A172 (cell line): ENCODE measurements at places on chromosomes 7 and 10.

DNA sequence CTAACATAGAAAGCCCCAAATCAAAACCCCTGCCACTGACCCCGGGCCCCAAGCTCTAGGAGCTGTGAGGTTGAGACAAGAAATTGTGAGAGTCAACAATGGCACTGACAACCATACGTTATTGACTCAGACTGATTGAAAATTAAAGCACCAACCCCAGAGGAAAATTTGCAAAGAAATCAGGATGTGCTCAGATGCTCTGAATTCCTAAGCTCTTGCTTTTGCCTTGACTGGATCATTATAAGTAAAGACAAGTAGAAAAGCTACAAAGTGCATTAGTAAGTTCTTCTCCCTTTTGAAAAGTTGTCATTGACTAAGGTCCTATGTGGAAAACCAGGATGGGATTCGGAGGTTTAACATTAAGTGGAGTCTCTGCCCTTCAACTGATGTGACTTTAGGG lies 130.2 kb downstream of the SAMD9 start:
- DNase-seq, result no peak

DNA sequence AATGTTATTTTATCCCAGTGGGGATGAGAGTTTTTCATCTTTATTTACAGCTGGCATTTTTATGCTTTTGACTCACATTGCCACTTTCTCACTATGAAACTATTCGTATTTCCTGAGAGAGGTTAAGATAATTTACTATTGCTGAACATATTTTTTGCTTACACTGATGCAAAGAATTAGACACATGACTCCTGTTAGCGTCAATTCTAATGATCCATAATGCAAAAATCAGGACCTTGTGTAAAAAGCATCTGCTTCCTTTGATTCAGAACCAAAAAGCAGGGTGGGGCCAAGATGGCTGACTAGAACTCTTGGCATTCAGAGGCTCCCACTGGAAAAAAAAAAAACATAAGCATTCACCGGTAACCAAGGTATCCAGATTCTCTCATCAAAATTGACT lies 464.8 kb downstream of the SEMA3D start:
- peak; percentile 10 for DNase-seq

DNA sequence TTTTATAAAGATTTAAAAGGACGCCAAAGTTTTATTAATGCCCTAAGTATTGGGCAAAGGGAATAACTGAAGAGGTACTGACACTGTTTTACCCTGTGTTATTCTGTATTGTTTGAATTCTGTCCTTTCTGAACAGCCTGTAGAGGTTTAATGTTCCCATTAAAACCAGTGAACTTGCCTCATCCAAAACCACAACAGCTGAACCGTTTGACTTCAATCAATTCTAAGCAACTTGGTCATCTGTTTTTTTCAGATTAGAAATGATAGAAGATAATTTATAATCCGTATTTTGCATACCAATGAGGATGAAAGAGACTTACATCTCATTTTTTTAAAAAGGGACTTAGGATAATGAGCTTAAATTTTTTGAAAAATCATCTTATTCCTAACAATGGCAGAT lies 40.4 kb downstream of the HACD1 start:
- no peak for DNase-seq

GRCh38 chr7:11612737-11613136 lies 219.3 kb downstream of the THSD7A start:
- DNase-seq, result no peak

DNA sequence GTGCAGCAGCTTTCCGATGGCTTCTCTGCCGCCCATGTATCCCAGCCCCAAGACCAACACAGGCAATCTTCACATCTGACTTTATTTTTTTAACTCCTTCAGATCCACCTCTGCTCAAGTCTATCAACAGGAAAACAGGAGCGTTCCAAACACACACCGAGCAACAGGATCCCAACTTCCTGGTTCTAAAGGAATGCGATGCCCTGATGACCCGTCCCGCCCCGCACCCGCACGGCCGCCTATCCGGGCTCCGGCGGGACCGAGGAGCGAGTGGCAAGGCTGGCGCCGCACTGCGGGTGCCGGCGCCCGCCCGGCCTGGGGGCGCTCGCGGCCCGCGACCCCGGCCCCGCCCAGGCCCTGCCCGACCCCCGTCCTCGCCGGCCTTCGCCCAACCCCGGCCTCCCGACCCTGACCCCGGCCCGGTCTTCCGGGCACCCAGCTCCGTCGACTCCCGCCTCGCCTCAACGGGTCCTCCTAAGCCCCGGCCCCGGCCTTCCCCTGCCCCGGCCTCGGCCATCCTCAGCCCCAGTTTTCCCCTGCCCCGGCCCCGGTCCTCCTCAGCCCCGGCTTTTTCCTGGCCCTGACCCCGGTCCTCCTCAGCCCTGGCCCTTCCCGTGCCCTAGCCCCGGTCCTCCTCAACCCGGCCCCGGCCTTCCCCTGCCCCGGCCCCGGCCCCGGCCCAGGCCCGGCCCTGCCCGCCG lies 730 bp downstream of the LARP4B start:
- peak; percentile 46 for DNase-seq

GRCh38 chr7:96654630-96655188 lies 54.9 kb downstream of the SEM1 start:
- DNase-seq, result peak; percentile 27

DNA sequence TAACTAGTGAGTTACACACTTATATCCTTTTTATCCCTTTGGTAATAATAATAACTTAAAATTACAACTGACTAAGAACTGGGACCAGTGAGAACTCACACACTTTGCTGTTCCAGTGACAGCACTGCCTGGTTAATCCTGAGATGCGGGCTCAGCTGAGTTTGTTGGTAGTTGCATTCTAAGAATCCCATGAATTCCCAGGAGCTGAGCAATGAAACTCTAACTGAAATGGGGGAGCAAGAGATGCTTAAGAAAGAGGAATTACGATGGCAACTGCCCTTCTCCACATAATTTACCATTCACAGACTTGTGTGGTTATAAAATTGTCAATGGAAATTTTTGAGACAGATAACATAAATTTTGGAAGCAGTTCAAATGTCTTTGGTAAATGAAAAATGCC lies 659.4 kb downstream of the MAGI2 start:
- DNase-seq, result no peak

- no peak for DNase-seq
These were observed 25.0 kb upstream of the ITGB8 start for GRCh38 chr7:20305726-20306125.

GRCh38 chr10:79399223-79399831 lies 46.1 kb downstream of the ZCCHC24 start:
- DNase-seq, result peak; percentile 96

DNA sequence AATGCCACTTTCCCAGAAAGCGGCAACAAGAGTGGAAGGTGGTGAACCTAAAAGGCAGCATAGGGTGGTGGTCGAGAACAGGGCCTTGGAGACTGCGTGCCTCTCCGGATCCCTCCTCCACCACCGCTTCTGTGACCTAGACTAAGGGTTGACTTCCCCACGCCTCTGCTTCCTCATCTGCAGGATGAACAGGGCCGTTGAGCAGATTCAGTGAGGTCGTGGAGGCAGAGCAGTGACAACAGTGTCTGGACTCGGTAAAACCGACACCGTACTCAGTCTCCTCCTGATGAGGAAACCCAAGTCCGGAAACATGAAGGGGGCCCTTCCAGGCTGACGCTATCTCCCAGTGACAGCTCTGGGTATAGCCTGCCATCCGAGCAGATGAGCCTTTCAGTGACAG lies 162.6 kb downstream of the CELF2 start:
- DNase-seq, result no peak

- DNase-seq, result peak; percentile 41
These were observed 18.8 kb downstream of the CDC123 start for GRCh38 chr10:12214763-12215218.

- no peak for DNase-seq
These were observed 1089.1 kb downstream of the GRM8 start for GRCh38 chr7:126163647-126164046.

- DNase-seq, result peak; percentile 85
These were observed 28.0 kb downstream of the ITPRIP start for GRCh38 chr10:104309980-104310978.

GRCh38 chr7:87918740-87919139 lies 15.3 kb upstream of the ADAM22 start:
- no peak for DNase-seq
